Activated CD8-positive, alpha-beta T cell treated with anti-CD3 and anti-CD28 coated beads for 36 hours (primary cell): ENCODE measurements at places on chromosomes 5 and 9.
A peak's percentile ranks its signal among the peaks of the same experiment; 100 is the strongest.

GRCh38 chr5:9562141-9562540, 16.3 kb upstream of the SEMA5A start:
- no peak for DNase-seq

DNA sequence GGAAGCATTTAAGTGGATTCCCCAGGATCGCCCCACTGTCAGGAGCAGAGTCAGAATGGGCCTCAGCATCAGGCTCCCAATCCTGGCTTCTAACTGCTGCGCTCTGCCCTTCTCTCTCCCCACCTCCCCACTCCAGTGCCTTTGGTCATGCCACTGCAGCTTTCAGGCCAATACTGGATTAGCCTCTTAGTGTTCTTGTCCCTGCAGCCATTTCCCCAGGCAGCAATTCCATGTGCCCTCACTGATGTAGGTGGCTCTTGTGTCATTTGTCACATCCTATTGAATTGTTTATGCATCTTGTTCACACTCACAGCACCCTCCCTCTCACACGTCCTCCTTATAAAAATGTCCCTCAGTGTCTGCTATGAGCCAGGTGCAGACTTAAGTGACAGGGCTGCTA, 544.2 kb upstream of the DAP start:
- DNase-seq: no peak

DNA sequence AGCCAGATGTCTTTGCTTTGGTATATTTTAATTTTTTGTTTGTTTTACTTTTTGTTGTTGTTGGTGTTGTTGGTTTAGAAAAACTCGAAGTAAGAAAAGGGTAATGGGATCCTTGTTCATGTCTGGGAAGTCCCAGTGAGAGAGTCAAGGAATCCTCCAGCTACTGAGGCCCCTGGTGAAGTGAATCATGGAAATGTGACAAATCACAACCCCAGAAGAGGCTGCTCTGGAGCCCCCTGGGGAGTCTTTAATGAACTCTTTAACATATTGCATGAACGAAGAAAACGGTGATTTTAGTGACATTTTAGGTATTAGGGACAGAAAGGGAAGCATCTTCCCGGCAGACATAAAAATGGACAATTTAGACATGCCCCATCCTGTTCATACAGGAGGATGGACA, 41.3 kb downstream of the TMEM174 start:
- DNase-seq: no peak

DNA sequence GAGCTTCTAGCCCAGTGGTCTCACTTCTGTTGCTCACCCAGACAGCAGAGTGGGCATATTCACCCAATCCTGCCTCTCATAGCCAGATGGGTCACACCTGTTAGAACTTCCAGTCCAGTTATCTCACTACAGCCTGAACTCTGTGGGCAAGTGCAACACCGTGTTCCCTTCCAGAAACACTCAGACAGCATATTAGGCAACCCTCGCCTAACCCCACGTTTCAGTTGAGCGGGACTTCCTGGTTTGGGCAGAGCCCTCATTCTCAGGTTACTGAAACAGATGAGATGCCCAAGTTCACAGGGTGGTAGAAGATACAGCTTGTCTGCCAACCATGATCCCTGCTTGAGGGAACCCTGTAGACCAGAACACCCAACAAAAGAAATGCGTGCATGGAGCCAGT, 538.2 kb downstream of the CYLC2 start:
- no peak for DNase-seq

DNA sequence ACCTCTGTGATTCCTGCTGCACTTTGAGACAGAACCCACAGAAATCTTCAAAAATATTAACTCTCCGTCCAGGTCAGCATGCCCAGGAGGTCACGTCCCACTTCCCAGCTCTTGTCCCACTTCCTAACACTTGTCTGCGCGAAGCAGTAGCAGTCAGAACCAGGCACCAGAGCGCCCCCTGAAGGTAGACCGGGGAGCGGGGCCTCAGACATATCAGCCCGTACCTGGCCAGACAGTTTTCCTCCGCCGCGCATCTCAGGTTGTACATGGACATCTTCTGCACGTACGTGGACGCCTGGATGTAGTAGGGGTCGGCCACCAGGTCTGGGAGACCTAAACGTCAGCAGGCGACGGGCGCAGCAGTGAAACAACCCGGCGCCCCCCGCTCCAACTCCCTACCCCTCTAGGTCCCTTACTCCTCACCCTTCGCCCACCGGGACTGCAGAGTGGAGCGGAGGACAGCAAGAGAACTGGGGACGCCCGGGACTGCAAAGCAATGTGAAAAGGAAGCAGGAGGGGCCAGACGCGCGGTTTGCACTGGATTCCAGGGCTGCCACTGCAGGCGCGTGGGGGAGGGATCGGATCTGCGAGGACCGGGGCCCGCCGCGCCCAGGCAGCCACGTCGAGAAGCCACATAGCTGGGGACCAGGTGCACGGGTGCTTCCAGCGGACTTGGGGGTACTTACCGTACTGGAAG, 1.2 kb downstream of the LOX start:
- peak; percentile 77 for DNase-seq

GRCh38 chr5:131230406-131230805, 33.4 kb upstream of the CDC42SE2 start:
- DNase-seq: no peak

GRCh38 chr9:117552811-117553210, 138.0 kb upstream of the ASTN2 start:
- DNase-seq: no peak

DNA sequence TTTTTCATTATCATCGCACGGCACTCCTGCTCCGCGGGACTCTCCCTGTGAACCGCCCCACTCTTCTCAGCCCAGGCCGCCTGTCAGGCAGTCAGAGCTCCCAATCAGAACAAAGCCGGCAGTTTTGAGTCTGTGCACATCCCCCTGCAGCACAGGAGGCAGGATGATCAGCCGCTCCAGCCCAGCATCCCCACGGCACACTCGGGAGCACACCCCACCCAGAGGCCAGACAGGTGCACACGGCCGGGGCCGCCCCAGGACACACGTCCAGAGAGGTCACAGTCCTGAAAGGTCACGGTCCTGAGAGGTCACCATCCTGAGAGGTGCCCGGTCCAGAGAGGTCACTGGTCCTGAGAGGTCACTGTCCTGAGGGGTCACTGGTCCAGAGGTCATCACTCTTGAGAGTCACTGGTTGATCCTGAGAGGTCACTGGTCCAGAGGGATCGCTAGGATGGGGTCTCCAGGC, 8.4 kb downstream of the TPPP start:
- no peak for DNase-seq

DNA sequence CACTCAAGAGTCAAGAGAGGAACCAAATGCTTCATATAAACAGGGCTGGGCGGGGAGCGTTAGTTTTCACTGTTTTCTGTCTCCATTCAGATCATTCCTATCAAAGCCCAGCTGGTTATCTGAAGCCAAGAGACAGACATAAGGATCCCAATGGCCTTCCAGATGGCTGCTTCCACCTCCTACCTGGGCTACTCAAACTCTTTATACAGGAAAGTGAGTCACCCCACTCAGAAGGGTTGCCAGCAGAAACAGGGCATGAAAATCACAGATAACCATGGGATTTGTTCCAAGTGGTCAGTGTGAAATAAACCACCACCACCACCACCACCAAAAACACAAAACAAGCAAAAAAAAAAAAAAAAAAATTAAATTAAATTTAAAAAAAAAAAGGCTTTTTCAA, 5.5 kb downstream of the PRSS3 start:
- DNase-seq: no peak

GRCh38 chr5:177370488-177371119, 12.9 kb downstream of the RGS14 start:
- DNase-seq: peak; percentile 63

DNA sequence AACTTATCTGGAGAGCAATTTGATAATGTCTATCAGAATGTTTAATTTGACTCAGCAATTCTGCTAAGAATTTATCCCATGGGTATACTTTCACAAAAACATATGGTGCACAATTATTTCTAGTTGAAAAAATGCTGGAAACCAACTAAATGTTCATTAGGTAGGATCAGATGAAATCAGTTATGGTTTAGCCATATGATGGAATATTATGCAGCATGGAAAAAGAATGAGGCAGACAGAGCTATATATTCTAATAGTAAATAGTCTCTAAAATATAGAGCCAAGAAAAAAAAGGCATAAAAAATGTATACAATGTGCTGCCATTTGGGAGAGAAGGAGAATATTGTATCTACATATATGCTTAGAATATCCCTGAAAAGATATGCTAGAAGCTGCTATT, 3.6 kb upstream of the SPATA6L start:
- no peak for DNase-seq

DNA sequence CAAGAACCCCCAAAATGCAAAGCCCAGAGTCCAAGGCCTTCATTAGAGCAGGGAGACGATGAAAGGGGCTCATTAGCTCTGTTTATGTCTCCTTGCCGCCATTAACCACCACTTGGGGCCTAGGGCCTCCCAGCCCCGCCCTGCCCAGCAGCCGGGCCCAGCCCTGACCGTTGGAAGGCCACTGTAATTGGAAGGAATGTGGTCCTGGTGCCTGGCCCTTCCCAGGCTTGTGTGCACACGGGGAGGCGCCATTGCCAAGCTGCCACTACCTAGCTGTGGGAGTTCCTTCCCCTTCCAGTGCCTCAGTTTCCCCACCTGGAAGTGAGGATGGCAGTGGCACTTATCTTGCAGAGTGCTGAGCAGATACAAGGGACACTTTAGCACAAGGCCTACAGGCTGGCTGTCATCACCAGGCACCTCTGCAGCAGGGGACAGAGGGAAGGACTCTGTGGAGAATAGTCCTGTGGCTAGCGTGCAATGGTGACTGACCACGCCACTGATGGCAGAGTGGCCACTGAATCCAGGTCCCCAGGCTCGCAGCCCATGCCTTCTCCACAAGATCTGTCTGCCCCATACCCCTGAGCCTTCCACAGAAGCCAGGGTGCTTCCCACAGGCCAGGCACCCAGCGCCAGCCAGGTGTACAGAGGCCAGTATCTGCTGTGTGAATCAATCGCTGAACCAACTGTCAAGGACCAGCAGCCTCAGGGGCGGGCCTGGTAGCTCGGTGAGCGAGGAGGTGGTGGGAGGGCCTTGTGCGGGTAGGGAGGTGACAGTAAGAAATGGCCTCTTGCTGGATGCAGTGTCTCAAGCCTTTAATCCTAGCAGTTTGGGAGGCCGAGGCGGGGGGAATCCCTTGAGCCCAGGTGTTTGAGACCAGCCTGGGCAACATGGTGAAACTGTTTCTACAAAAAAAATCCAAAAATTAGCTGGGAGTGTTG, 20.8 kb downstream of the GBGT1 start:
- peak; percentile 79 for DNase-seq

- DNase-seq: no peak
Measured at GRCh38 chr5:36777105-36777757, 99.3 kb upstream of the NIPBL start.

- DNase-seq: no peak
Measured at GRCh38 chr5:117463881-117464570, 889.4 kb upstream of the SEMA6A start.

GRCh38 chr9:91746904-91747303, 203.1 kb downstream of the ROR2 start:
- DNase-seq: no peak

- peak; percentile 16 for DNase-seq
Measured at GRCh38 chr5:141359790-141360426, at the start of gene PCDHGB2. PCDHGB2 (plus strand) TSS chr5:141359994; CDS start chr5:141360136, 142 bp downstream.

GRCh38 chr5:90119531-90119971, 290.0 kb downstream of the CETN3 start:
- DNase-seq: no peak

- DNase-seq: no peak
Measured at GRCh38 chr5:44388321-44389089, 715 bp downstream of the FGF10 start.

GRCh38 chr5:7094626-7095025, 301.3 kb upstream of the ADCY2 start:
- DNase-seq: peak; percentile 15

DNA sequence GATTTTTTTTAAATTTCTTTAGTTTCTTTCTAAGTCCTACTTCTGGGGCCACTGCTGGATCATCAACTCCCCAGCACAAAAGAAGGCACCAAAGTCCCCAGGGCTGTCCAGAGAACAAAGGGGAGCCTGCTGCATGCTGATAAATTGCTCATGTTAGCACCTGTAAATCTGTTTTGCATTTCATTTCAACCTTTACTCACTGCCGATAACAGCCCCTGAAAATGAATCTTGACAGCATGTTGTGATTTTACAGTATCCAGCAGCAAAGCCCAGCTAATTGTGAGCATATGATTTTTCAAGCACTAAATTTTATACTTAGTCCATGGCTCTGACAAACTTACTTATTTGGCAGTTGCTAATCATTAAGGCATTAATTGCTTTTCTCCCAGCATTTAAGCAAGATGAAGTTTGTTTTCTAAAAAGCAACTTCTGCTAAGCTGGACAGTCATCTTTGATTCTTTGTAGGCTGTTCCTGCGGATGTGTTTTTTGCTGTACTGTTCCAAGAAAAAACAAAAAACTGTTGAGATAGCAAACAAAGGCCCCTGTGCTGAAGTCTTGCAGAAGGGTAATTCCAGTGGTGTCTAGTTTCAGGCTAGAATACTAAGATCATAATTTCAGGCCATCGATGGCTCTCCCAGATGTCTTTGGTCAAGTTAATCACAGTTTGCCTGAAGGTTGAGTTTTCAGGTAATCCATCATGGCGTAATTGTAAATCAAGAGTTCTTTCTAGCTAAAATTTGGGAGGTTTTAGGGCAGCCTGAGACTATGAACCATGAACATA, 73.1 kb upstream of the GAS1 start:
- no peak for DNase-seq

DNA sequence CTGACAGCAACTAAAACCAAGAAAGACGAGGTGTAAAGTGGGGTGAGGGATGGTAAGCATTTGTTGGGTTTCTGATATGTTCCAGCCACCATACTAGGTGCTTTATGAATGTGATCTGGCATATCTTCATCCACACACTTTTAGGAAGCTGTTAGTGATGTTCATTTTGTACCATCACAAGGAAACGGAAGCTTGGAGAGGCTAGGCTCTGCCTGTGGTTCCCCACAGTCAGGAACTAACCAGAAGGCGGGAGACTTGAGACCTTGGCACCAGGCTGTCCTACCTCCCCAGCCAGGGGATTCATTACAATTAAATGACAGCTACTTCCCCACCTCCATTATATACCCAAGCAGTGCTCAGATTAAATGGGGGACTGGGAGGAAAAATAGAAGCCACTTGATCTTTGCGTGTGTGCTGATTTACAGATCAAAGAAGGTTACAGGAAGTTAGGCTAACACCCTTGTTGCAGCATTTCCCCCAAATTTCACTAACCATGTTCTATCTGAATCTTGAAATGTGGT, 43.0 kb downstream of the SFXN1 start:
- DNase-seq: peak; percentile 65

DNA sequence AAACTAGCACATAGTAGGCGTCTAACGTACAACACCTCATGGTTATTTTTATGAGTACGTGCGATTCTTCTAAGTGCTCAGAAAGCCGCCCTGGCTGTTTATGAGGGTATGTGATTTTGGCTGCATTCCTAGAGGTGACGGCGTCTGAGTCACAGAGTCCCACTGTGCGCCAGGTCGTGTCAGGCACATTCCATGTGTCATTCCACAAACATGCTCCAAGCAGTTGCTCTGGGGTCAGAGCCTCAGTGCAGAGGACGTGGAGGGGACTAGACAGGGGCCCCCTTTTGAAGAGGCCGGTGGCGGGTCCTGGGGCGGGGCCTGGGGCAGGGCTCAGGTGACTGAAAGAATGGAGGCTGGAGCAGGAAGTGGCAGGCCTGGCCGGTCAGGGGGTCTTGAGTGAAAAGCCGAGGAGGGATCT, 51.9 kb downstream of the NEK6 start:
- no peak for DNase-seq
